ENCODE measurements at places on chromosomes 2 and 18.

GRCh38 chr18:31438402-31438801, 9.1 kb upstream of the DSG3 start:
- no peak for DNase-seq

DNA sequence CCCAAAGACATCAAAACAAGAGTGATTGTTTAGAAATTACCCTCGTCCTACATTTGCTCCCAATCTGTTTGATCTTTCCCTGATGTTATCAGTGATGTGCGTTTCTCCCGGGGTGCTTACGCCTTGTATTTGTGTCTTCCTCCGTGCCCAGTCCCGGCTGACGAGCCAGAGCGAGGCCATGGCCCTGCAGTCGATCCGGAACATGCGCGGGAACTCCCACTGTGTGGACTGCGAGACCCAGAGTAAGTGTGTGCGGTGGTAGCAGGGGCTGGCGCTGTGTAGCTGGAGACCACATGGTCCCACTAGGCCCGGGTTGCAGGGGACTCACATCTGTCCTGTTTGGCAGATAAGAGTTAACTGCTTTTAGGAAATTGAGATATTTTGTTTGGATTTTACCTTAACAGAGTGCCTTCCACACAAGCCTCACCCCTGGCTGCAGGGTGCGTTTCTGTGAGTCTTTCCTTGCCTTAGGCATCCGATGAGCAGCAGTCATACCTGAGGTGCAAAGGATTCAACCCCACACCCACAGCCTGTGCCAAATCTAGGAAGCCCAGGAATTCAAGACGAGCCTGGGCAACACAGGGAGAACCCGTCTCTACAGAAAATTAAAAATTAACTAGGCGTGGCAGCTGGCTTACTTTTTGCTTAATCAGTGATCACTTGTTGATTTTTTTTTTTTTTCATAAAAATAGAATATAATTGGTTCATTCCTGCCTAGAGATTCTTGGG, 127.4 kb downstream of the GBX2 start:
- DNase-seq = no peak

- no peak for DNase-seq
These were observed 90.8 kb downstream of the NFATC1 start for GRCh38 chr18:79486356-79487182.

- DNase-seq = no peak
These were observed 216.5 kb upstream of the SLC8A1 start for GRCh38 chr2:40668425-40668824.

DNA sequence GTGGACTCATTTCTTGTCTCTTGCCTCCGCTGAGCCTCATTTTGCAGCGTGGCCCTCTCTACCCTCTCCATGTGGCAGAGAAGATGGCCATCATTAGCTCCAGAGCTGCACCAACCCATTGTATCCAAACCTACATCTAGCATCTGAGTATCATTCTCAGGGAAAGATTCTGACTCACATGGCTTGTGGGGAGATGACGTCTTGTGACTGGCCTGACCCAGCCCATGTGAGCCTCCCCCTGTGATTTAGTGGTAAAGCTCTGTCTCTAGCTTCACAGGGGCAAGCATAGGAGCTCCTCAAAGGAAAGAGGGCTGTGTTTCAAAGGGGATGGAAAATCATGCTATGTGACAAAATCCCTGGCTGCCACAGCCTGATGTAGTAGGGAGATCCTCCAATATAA, 87.4 kb upstream of the RBMS1 start:
- DNase-seq = no peak

DNA sequence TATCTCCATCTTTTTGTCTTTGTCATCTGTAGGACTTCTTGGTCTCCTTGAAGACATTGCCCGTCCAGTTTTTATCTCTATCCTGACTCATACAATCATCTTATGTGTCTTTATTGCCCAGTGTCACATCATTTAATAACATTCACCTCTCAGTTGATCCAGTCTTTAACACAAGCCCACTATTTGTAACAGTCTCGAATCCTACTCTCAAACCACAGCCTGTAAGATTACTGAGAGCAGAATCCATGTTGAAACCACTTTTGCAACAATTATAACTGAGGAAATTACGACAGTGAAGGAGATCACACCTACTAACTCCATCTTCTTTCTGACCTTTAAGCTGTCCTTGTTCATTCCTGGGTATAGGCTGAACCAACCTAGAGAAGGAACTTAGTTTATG, 1206.0 kb upstream of the ZEB2 start:
- DNase-seq = no peak

GRCh38 chr2:12452185-12452584, 264.6 kb upstream of the TRIB2 start:
- no peak for DNase-seq

DNA sequence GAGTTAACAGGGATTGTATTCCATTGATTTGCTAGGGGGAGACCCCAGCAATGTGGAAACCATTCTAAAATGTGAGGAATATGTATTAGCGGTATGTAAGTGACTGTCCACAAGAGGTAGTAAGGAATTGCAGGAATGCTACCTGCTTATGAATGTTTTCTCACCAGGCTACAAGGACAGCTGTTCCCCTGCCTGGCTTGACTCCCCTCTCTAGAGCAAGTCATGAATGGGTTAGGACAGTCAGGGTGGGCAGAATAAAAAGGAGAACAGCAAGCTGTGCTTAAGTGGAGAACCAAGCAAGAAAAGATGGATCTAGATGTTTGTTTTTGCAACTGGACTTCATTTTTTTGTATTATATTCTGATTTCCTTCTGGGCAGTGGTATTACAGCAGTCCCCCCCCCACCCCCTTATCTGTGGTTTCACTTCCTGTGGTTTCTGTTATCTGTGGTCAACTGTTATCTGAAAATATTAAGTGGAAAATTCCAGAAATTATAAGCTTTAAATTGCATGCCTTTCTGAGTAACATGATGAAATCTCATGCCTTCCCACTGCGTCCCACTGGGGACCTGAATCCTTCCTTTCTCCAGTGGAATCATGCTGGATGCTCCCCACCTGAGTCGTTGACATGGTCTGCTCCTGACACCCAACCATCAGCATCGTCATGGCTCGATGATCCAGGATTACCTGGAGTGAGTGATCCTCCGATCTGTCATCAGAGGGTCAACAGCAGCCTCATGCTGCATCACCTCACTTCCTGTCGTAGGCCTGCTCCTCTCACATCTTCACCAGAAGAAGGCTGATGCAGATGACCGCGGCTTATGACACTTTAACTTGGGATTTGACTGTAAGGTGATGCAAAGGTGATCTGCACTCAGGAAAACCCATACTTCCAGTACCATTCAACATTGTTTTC, 52.2 kb downstream of the VAPA start:
- DNase-seq = no peak

GRCh38 chr2:65639156-65639864, 206.9 kb upstream of the SPRED2 start:
- DNase-seq = no peak

Measured in NCI-H524 (cell line).